ENCODE measurements at places on chromosomes 12 and 14. TPM values are rescaled to one million over a fixed set of nuclear protein-coding genes. Genes with fewer than 3 reads are reported as not detected.

The ADAMTS20 gene
- polyA plus RNA-seq = 0.26 TPM

The KRT75 gene
- not detected for polyA plus RNA-seq

DNA sequence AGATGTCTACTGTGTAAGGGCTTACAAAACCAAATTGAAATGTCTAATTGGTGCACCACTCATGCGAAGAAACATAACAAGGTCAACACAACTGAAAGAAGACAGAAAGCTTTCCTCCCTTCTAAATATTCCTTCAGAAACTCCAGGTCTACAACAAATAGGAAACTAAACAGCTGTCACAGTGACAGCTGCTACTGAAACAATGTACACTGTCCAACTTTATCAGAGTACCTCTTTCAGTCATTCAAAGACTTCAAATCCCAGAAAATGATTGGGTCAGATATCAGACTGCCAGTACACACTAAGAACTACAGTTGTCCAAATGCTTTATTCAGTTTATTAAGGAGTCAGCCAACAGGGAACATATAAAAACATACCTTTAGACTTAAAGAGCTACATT, 35.2 kb downstream of the CEP128 start:
- no peak for DNase-seq

- DNase-seq = no peak
Observed at GRCh38 chr12:615620-616019, 47.6 kb downstream of the NINJ2 start.

DNA sequence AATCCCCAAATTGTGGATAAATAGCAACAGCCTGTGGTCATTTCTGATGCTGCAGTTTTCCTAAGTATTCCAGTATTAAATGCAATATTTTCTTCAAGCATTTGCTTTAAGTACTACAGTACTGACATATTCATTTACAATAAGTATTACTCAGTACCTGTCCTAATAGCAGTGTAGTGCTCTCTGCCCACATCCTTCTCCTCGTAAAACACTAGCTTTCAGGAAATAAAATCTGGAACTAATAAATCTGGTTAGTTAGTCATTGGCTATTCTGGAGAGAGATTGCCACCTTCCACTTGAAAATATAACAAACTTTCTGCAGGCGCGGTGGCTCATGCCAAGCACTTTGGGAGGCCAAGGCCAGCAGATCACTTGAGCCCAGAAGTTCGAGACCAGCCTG, 441.5 kb downstream of the PRKD1 start:
- DNase-seq = no peak

GRCh38 chr12:96220902-96221301, 26.7 kb downstream of the ELK3 start:
- no peak for DNase-seq

- DNase-seq = peak; percentile 82
Observed at GRCh38 chr12:9331218-9331626, 123.0 kb upstream of the PZP start.

- peak; percentile 91 for DNase-seq
Observed at GRCh38 chr12:111792155-111792855, 25.6 kb downstream of the ALDH2 start.

DNA sequence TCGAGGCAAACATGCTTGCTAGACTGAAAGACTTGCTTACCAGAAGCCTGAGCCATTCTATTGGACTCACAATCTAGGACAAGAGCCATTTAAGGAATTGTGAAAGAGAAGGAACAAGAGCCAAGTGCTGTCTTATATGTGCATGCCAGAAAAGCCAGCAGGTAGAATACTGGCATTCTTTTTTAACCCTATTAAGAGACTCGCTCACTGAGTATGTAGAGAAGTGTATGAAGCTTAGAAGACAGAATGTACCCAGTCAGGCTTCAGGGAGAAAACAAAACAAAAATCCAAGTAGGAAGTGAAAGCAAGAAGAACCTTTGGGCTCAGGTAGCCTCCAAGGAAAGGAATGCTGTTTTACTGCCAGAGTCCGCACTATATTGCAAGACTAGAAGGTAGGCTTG, 65.9 kb downstream of the DCAF5 start:
- DNase-seq = no peak

DNA sequence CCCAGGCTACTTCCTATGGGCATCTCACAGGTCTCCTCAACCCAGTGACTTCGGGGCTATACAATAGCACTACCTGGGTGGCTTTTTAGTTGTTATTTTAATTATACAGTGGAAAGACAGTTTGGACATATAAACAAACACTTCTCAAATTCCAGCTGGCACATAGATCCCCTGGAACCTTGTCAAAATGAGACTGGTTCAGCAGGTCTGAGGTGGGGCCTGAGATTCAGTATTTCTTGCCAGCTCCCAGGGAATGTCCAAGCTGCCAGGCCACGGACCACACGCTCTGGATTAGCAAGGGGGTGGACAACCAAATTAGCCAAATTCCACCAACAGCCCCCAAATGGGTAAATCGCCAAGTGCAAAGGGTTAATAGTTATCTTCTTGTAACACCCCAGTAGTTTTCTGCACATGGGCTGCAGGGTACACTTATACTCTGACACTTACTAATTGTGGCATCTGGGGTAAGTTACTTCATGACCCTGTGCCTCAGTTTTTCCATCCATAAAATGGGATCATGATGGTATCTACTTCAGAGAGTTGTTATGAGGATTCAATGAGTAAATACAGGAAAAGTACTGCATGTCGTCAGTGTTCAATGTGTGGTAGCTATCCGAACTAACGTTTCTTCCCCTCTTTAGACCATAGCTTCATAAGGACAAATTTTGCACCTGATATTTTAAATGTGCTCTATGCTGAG, 789.4 kb upstream of the TBX3 start:
- no peak for DNase-seq

- no peak for DNase-seq
Observed at GRCh38 chr12:27550653-27550975, 26.6 kb downstream of the PPFIBP1 start.

- DNase-seq = no peak
Observed at GRCh38 chr12:51926718-51927117, 19.4 kb downstream of the ACVRL1 start.

GRCh38 chr14:51663783-51664326, 12.1 kb downstream of the FRMD6 start:
- no peak for DNase-seq

GRCh38 chr14:22185191-22185590, 403.8 kb downstream of the DAD1 start:
- DNase-seq = no peak

DNA sequence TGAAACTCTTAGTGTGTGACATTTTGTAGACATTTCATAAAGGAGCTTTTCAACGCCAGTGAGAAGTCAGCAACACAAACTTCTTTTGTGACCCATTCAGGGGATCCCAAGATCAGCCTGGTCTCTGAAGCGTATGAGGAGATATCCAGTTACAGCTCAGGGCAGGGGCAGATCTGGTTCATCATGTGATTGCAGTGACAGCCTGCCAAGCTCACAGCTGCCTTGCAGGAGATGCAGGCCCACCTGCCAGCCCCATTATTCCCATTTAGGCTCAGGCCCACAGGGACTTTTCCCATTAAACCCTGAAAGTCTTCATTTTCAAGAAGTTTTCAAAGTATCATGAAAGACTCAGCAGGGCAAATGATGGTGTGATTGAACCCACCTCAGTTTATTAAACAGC, 38.3 kb downstream of the SRGAP1 start:
- no peak for DNase-seq
